NCI-H1048 (cell line): ENCODE measurements at places on chromosomes 16 and 17.

DNA sequence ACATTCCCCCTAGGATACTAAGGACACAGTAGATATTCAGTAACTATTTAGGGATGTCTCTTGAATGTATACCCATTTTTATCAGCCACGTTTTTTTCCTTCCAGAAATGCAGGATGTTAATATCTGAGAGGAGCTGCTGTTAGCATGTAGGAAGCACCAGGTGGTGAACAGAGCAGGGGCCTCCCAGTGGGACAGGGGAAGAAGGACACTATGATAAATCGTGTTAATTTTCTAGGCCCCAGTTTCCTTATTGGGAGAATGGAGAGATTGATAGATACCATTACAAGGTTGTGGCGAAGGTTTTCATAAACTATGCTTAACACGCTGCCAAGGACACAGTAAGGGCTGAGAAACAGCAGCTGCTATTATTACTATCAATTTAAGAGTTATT lies 45.4 kb downstream of the PRSS54 start:
- no peak for DNase-seq

DNA sequence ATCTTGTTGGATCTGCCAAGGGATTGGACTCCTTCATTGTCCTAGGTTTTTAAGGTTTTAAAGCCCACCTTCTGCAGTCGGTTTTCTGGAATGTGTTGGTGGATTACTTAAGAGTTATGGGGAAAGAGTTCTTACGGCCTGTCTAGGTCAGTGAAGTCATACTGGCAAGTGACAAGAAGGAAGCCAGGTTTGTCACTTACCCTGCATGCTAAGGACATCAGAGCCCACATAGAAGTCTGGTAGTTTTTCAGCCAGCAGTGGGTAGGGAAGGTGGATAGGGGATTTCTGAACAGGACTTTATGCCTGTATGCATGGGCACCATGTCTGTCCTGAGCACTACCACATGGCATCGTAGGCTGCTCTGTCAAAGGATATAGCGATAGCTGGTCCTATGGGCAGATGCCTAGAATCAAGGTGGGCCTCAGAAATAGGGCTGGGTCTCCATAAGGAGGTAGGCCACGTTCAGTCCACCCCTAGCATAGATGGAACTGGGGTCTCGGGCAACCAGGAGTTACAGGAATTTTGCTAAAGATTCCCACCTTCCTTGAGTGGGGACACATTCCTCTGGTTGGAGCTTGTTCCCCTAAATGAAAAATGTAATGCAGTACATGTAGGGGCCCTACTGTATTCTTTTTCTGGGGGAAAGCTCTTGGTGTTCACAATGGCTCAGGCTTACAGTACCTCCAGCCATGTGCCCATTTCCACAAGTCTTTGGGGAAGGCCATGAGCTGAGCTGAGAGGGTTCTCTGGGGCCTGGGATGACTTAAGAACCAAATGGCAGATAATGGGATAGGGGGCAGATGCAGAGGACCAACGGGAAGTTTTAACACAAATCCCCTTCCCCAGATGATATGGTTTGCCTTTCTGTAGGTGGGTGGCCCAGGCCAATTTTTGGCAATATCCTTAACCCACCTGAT lies 27.5 kb downstream of the TRPV2 start:
- no peak for DNase-seq

- no peak for DNase-seq
These were observed 561.2 kb upstream of the C16orf82 start for GRCh38 chr16:26505496-26505895.

GRCh38 chr16:181565-182021 lies 1.3 kb downstream of the HBQ1 start:
- DNase-seq, result no peak
